Psoas muscle (tissue), 8 donors: ENCODE measurements at places on chromosomes 6 and 20. TPM values are rescaled to one million over a fixed set of nuclear protein-coding genes. Genes with fewer than 3 reads are reported as not detected.
A peak's percentile ranks its signal among the peaks of the same experiment; 100 is the strongest.

DNA sequence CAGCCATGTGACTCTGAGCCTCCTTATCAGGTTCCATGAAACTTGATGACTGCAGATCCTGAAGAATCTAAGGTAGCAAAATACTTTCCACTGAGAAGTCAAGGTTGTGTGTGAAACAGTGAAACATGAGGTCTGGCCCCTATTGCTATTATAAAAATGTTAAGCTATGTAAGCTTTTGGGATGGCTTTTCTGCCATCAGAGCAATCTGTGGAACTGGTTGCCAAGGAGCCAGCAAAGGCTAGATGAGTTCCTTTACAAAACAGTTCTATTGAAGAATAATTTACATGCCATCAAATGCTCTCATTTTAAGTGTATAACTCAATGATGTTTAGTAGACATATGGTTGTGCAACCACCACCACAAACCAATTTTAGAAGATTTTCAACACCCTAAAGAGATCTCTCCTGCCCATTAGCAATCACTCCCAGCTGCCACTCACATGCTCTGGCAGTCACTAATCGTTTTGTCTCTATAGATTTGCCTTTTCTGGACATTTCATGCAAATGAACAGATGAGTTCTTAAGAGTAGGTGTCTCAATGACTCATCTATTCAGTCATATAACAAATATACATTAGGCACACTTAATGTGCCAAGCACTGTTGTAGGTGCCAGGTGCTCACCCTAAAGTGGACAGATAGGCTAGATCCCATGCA is 19.9 kb upstream of the MEP1A start:
- DNase-seq: no peak

- DNase-seq: no peak
Observed at GRCh38 chr20:19785983-19786285, 27.9 kb downstream of the RIN2 start.

DNA sequence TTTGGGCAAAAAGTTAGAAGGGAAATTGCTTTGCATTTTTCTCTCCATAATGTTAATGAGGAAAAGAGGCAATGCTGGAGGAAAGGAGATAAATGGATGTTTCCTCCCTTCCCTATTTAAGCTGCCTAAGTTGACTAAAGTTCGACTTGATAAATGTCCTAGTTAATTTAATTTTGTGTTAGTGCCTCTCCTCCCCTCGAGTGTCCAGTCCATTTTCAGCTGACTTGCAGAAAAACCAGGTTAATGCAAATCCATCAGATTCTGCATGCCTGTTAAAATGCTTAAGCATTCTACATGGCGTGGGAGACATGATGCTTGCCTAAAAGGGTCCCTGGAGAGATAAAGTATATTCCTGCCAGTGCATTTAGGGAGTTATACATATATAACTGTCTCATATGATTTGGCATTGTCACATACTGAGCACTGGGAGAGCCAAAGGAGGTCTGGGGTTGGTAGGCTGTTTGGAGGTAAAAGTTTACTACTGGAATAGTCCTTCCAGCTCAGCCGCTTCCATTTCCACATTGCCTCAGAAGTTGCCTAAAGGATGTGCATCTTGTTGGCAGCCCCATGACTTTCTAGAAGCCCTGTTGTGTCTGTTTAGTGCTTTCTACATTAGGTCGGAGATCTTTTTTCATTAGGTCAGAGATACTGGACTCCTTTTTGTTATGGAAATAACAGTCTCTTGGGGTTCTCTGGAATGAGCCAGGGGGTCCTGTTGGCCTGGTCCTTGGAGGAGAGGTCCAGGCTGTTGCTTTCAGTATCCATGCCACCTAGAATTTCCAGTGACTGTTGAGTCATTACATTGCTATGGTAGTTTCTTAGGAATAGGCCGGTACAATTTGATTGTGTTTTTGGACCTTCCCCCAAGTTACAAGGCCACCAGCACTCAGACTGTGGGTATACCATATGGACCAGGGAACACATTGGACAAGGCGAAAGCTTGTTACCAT is 30.4 kb downstream of the JARID2 start:
- no peak for DNase-seq

GRCh38 chr6:146582857-146583256 is 15.9 kb upstream of the ADGB start:
- peak; percentile 16 for DNase-seq

DNA sequence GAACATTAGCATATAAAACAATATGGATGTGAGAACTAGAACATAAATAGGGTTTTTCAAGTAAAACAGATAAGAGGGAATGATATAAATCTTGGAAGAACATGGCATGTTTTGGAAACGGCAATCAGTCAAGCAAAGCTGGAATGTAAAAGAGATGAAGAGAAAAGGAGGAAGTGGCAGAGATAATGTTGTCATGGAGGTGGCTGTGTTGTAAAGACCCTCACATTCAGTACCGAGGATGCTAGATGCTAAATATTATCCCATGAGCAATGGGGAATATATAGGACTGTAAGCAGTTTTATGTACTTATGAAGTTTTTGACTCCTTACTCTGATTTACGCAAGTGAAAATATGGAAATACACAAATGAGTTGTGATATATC is 702 bp upstream of the RHAG start:
- DNase-seq: no peak

- DNase-seq: peak; percentile 71
Observed at GRCh38 chr6:81751388-81752083, 945 bp downstream of the TENT5A start.

- DNase-seq: no peak
Observed at GRCh38 chr20:15570156-15570555, 1003.1 kb downstream of the KIF16B start.

GRCh38 chr6:154520280-154520679 is 9.8 kb upstream of the CNKSR3 start:
- DNase-seq: no peak

GRCh38 chr20:2872459-2873009 is 747 bp upstream of the PTPRA start:
- DNase-seq: peak; percentile 68

DNA sequence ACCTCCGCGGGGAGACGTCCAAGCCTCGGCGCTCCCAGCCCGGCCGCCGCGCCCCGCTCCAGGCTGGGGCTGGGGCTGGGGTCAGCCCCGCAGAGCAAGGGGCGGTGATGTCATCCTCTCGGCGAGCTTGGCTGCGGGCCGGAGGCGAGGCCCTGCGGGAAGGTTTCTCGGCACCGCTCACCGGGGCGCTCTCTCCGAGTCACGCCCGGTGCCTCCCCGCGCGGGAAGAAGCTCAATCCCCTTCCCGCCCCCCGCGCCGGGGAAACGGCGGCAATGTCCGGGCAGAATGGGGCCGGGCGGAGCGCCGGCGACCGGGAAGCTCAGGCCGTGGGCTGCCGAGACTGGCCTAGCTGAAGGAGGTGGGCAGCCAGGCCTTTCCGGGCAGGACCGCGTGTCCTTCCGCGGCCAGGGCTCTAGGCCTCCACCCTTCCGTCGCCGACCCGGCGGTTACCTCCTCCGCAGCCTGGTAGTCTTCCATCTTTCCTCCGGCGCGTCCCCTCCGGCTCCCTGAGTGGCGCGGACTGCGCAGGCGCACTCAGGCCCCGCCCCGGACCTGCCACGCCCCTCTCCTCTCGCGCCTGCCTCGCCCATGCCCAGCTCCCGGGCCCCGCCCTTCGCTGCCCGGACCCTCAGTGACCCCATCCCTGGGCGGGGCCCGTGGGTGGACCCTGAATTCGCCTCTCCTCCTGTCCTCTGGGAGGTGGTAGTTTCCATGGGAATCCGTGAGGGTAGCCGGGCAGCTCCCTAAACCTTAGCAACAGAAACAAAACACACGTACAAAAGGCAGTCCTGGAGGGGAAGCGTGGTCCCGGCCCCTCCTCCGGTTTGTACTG is at the start of gene DYNLT1:
Gene DYNLT1 (minus strand): TSS at position 513 of the 833 bp plus-strand sequence. CDS start 35 bp downstream, at position 478.
- DNase-seq: peak; percentile 95

GRCh38 chr20:38092260-38092857 is 58.8 kb downstream of the RPRD1B start:
- DNase-seq: no peak

CCN6 gene
- not detected for polyA plus RNA-seq

PBOV1 gene
- polyA plus RNA-seq: not detected

ARG1 gene
- polyA plus RNA-seq: not detected

TMC2 gene
- polyA plus RNA-seq: 0.12 TPM

SCRT2 gene
- not detected for polyA plus RNA-seq
